ENCODE measurements at places on chromosomes 1 and 21. TPM values are rescaled to one million over a fixed set of nuclear protein-coding genes. Genes with fewer than 3 reads are reported as not detected.

DNA sequence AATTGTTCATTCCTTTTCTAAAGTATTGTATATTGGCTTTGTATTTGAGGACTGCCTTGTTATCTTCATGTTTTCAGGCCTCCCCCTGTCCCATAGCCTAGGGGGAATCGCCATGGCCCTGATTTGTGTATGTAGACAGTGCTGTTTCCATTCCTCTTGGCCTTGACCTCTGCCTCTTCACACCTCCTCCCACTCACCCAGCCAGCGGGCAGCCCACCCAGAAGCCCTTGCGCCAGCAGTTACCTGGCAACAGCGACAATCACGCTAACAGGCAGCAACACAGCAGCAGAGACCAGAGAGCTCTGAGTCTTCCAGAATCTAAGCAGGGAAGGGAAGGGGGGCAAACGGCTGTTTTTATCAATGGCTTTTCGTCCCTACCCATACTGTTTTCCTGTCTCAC is 50.0 kb upstream of the NPL start:
- no peak for DNase-seq

DNA sequence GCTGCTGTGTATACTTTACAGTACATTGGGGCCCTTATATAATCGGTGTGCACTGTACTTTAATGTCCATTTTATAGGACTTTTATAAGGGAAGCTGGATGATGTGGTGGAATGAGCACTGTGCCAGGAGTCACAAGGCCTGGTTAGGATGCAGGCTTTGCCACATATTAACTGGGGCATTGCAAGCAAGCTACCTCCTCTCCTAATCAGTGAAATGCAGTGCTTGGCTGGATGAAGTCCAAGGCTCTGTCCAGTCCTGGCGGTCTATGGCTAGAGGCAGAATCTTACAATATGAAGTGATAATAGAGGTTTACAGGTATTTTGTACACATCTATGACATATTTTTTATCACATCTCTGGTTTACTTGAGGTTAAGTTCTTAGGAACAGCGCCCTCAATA is 1.7 kb upstream of the PKP1 start:
- no peak for DNase-seq

Gene FAM78B
- 5.1 TPM for total RNA-seq

Gene ATP5PF
- total RNA-seq, result 53.3 TPM

Measured in occipital lobe (tissue), 3 donors.